ENCODE measurements at places on chromosomes 1 and 21.

GRCh38 chr21:45827881-45828579, 153.5 kb upstream of the COL6A1 start:
- no peak for DNase-seq
- H3K4me3 ChIP-seq, result no peak overlapping the region
- peaks cover 56% of the 10 kb centered on the region for H3K27me3 ChIP-seq

GRCh38 chr1:17798799-17799382, 43.8 kb downstream of the ACTL8 start:
- H3K27ac ChIP-seq, result no peak overlapping the region
- no peak overlapping the region for H3K4me3 ChIP-seq
- H3K36me3 ChIP-seq, result no peaks in the 10 kb centered on the region
- peaks cover 59% of the 10 kb centered on the region for H3K27me3 ChIP-seq
- DNase-seq, result no peak

DNA sequence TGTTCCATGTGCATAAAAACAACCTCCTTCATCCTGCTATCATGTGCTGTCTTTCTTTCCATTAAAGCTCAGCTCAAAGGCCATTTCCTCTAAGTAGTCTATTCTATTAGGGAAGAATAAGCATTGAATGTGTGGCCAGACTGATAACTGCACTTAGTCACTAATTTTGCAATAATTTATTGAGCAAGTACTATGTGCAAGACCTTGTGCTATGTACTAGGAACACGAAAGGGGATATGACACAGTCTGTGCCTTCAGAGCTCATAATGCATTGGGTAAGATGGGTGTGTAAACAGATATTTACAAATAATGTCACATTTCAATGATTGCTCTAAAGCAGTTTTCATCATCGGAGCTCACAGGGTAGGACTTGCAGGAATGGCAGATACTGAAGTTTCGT, 54.2 kb downstream of the NMNAT2 start:
- H3K4me3 ChIP-seq, result no peak overlapping the region
- H3K36me3 ChIP-seq, result no peaks in the 10 kb centered on the region
- H3K27ac ChIP-seq, result no peak overlapping the region
- H3K4me1 ChIP-seq, result no peaks in the 10 kb centered on the region
- peaks cover 65% of the 10 kb centered on the region for H3K27me3 ChIP-seq

GRCh38 chr1:53685272-53686051, 53.5 kb downstream of the GLIS1 start:
- no peak for DNase-seq
- peaks cover 4% of the 10 kb centered on the region for H3K36me3 ChIP-seq
- no peak overlapping the region for H3K4me3 ChIP-seq
- H3K27ac ChIP-seq, result no peak overlapping the region
- peaks cover 5% of the 10 kb centered on the region for H3K4me1 ChIP-seq
- H3K27me3 ChIP-seq, result peaks cover 21% of the 10 kb centered on the region

GRCh38 chr1:3902111-3902511, 2.0 kb upstream of the C1orf174 start:
- peaks cover 9% of the 10 kb centered on the region for H3K36me3 ChIP-seq
- no peak overlapping the region for H3K27ac ChIP-seq
- H3K27me3 ChIP-seq, result no peaks in the 10 kb centered on the region
- DNase-seq, result no peak
- peak overlapping the region; percentile 97 for H3K4me3 ChIP-seq
- H3K4me1 ChIP-seq, result peaks cover 32% of the 10 kb centered on the region

GRCh38 chr1:22753481-22753971, 42.9 kb downstream of the EPHB2 start:
- no peak overlapping the region for H3K4me3 ChIP-seq
- no peak overlapping the region for H3K27ac ChIP-seq
- no peak for DNase-seq
- no peaks in the 10 kb centered on the region for H3K4me1 ChIP-seq
- H3K27me3 ChIP-seq, result no peaks in the 10 kb centered on the region

DNA sequence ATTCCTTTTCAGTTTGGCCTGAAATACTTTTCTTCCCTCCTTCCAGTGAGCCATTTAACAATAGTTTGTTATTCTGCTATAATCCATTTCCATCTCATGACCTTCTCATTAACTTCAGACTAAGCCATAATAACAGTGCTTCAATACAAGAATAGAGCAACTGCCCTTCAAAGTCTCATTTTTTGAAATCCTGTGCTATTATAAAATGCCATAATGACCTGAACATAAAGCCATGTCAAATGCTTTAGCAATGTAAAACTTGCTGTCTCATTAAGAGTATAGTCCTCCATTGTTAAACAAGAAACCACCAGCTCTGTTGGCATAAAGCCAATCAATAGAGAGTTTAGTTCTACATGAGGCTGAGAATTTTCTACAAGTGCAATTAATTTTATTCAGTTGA, 9.6 kb upstream of the PIGK start:
- peaks cover 10% of the 10 kb centered on the region for H3K27me3 ChIP-seq
- DNase-seq, result no peak
- H3K36me3 ChIP-seq, result peaks cover 2% of the 10 kb centered on the region
- H3K4me1 ChIP-seq, result no peaks in the 10 kb centered on the region
- no peak overlapping the region for H3K4me3 ChIP-seq

DNA sequence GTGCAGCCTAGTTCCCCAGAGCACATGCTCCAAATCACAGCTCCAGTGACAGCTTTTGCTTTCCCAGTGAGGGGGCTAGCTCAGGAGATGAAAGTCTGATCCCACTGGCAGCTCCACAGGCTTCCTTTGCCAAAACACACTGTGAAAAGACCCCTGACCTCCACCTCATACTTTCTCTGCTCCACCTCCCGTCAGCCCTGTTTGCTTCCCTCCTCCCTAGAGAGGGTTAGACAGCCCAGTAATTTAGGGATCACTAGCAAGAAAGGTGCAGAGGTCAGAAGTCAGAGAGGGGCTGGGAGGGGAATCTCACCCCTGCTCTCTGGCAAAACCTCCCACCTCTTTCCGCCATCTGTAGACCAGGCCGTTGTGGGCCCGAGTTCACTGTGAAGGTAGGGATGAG, 62.8 kb downstream of the PLXNA2 start:
- no peak overlapping the region for H3K4me3 ChIP-seq
- no peaks in the 10 kb centered on the region for H3K4me1 ChIP-seq
- H3K27ac ChIP-seq, result no peak overlapping the region
- DNase-seq, result no peak
- H3K36me3 ChIP-seq, result no peaks in the 10 kb centered on the region

DNA sequence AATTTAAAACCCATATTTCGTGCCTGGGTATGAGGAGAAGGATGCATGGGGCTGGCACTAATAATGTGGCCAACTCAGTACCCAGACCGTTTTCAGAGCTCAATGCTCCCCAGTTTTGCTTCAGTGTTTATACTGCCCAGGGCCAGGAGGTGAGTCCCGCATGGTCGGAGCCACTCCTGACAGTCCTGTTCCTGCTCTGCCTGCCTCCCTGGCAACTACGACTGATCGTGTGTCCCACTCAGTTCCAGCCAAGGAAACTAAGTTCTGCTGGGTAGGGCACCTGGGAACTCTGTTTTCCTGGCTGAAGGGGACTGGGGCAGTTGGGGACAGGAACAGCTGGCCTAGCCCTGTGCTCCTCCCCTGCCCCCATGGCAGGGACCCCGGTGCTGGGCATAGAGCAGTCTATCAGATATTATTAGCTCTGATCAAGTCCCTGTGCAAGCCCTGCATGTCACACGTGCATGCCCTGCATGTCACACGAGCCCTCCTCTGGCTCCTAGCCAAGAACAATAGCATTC, 19.2 kb downstream of the S100A7 start:
- no peak overlapping the region for H3K27ac ChIP-seq
- H3K27me3 ChIP-seq, result peaks cover 85% of the 10 kb centered on the region
- H3K4me3 ChIP-seq, result no peak overlapping the region
- no peaks in the 10 kb centered on the region for H3K4me1 ChIP-seq

DNA sequence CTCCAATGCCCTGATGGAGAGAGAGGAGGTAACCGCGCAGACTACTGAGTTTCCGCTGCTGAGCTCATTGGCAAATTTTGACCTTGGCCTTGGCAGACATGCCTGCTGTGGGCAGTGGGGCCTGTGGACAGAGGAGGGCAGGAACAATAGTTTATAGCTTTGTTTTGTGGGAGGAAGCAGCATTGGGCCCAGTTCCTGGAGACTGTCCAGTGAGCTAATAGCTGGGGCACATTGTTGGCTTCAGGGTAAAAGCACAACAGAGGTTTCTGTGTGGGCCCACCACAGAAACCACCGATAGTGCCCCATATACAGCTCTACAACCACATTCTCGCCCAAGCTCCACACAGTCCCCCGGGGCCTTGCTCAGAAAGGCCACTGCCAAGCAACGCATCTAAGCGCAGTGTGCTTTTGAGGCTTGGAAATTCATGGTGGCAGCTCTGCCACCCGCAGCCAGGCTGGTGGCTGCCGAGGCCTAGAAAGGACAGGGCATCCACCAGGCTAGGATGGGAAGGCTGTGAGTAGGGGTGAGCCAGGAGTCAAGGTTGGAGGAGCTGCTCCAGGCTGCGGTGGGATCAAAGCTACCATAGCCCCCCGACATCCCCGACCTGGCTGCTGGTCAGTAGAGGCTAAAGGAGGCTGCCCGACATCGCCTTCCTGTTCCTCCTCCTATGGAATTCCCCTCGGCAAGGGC, 43.2 kb downstream of the NEK2 start:
- no peak overlapping the region for H3K27ac ChIP-seq
- H3K4me3 ChIP-seq, result no peak overlapping the region
- DNase-seq, result no peak
- H3K36me3 ChIP-seq, result no peaks in the 10 kb centered on the region
- H3K27me3 ChIP-seq, result no peaks in the 10 kb centered on the region

- no peak for DNase-seq
- no peaks in the 10 kb centered on the region for H3K36me3 ChIP-seq
- no peaks in the 10 kb centered on the region for H3K4me1 ChIP-seq
- no peak overlapping the region for H3K27ac ChIP-seq
- no peak overlapping the region for H3K4me3 ChIP-seq
- no peaks in the 10 kb centered on the region for H3K27me3 ChIP-seq
These were observed 48.3 kb downstream of the MPZL1 start for GRCh38 chr1:167770127-167770526.

- H3K36me3 ChIP-seq, result no peaks in the 10 kb centered on the region
- peaks cover 8% of the 10 kb centered on the region for H3K4me1 ChIP-seq
- DNase-seq, result no peak
These were observed 69.1 kb upstream of the C1orf105 start for GRCh38 chr1:172351346-172351745.

DNA sequence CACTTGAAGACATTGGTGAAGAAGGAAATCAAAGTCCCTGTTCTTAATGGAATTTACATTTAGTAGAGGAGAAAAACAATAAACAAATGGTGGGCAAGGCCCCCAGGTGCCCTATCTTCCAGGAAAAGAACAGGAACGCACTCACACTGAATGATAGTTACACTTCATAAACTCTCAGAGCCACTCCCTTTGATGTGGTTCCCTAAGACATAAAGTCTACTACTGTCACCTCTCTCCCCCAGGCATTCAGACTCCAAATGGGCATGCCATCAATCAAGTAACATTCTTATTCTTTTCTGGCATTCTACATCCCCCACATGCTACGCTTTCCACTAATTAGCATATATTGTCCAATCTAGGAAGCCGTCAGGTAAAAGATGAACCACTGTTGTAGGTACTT, 36.6 kb upstream of the PIGC start:
- no peak for DNase-seq
- H3K36me3 ChIP-seq, result no peaks in the 10 kb centered on the region
- no peaks in the 10 kb centered on the region for H3K4me1 ChIP-seq
- H3K27ac ChIP-seq, result no peak overlapping the region
- H3K4me3 ChIP-seq, result no peak overlapping the region

DNA sequence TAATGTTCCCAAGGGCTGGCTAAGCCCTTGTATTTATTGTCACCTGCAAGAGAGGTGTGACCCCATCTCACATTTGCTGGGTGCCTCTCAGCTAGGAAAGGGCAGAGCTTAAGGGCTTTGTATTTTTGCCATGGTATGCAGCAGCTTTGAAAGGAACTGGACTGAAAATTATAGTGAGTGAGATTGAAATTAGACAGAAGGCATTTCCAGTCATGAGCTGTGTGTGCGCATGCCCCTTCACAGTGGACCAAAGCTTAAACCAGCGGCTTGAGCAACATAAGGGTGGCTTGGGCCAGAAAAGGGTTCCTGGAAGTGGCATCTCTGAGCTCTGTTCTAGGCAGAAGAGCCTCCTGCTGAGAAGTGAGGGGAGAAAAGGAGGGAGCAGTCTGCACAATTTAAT, 19.8 kb downstream of the MYOG start:
- no peak for DNase-seq
- peaks cover 23% of the 10 kb centered on the region for H3K27me3 ChIP-seq
- H3K4me3 ChIP-seq, result no peak overlapping the region
- H3K4me1 ChIP-seq, result no peaks in the 10 kb centered on the region

DNA sequence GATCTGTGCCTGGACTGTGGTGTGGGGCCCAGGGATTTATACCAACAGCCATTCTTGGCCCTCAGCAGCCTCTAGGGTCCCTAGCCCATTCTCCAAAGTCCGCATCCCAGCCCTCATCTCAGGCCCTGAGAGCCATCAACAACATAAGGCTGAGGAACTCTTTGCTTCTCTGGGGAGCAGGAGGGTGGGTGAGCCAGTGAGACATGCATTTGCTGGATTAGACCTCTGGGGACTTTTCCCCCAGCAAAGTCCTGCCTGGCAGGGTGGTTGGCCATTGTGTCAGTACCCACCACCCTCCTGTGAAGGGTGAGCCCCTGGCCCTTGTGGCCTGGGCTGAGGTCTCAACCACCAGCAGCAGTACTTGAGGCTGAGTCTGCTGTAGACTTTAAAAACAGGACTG, 24.2 kb upstream of the FAM20B start:
- H3K27me3 ChIP-seq, result no peaks in the 10 kb centered on the region
- peaks cover 3% of the 10 kb centered on the region for H3K36me3 ChIP-seq
- no peak for DNase-seq
- no peak overlapping the region for H3K4me3 ChIP-seq
- peaks cover 19% of the 10 kb centered on the region for H3K4me1 ChIP-seq

- no peaks in the 10 kb centered on the region for H3K27me3 ChIP-seq
- H3K27ac ChIP-seq, result peak overlapping the region; percentile 77
- no peak overlapping the region for H3K4me3 ChIP-seq
- H3K4me1 ChIP-seq, result peaks cover 81% of the 10 kb centered on the region
- DNase-seq, result no peak
- peaks cover 4% of the 10 kb centered on the region for H3K36me3 ChIP-seq
These were observed 99.6 kb downstream of the RUNX1 start for GRCh38 chr21:34949499-34949898.

DNA sequence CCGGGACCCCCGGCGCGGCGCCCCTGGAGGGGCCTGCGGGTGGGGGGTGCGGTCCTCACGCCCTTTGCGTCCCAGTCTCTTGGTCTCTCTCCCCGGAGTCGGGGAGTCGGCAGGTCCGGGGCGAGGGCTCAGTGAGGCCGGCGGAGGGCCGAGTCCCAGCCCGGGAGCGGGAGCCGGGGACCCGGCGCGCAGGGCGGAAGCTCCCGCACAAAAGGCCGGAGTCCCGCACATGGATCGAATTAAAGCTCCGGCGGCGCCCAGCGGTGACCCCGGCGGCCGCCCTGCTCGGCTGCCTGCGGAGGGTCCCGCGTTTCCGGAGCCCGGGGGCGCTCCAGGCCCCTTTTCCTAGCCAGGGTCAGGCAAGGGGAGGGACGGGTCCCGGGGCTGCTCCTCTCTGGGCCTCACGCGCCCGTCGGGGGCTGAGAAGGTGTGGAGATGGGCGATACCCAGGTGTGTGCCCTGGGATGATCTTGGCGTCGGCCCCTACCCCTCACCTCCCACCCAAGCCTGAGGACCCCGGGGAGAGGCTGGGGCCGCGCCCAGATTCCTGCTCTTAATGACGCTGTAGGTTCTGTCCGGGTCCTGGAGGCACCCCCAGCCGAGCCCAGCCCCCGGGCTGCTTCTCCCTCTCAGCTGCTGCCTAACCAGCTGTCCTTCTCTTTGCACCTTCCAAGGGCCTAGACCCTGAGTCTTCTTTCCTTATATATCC, 512 bp downstream of the FBLIM1 start:
- H3K36me3 ChIP-seq, result no peaks in the 10 kb centered on the region
- H3K4me1 ChIP-seq, result peaks cover 15% of the 10 kb centered on the region
- H3K4me3 ChIP-seq, result peak overlapping the region; percentile 65
- peaks cover 58% of the 10 kb centered on the region for H3K27me3 ChIP-seq
- H3K27ac ChIP-seq, result no peak overlapping the region
- no peak for DNase-seq
